Amniotic epithelial cell (primary cell): ENCODE measurements at places on chromosomes 6 and 20.

DNA sequence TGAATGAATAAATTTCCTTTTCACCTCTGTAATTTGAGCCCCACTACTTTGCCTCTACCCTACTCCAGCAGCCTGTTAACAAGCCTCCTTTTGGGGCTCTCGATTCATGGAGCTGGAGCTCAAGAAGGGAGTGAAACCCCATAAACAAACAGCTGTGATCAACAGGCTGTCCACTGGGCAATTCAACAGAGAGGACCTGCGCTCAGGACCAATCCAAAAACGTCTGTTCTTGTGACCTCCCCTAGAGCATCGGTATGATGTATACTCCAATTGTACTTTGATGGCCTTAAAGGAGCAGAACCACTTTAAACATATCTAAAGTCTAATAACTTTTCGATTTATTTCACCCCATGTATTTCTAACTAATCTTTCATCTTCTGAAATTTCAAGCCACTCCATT lies 37.4 kb downstream of the HIVEP2 start:
- DNase-seq, result no peak

DNA sequence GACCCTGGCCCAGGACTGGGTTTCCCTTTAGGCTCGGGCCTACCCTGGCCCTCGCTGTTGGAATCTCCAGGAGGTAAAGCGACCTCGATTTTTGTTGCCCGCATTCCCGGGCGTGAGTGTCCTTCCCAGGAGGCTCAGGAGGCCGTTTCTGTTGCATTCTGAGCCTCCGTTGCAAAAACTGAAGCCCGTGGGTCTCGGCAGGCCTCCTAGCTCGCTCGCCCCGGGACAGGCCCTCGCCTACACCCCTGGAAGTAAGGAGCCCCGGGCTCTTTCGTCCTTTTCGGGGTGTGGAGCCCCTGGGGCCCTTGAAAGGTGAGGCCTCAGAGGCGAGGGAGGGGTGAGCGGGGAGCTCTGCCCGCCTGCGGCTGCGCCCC lies 2.3 kb downstream of the NR2E1 start:
- no peak for DNase-seq

DNA sequence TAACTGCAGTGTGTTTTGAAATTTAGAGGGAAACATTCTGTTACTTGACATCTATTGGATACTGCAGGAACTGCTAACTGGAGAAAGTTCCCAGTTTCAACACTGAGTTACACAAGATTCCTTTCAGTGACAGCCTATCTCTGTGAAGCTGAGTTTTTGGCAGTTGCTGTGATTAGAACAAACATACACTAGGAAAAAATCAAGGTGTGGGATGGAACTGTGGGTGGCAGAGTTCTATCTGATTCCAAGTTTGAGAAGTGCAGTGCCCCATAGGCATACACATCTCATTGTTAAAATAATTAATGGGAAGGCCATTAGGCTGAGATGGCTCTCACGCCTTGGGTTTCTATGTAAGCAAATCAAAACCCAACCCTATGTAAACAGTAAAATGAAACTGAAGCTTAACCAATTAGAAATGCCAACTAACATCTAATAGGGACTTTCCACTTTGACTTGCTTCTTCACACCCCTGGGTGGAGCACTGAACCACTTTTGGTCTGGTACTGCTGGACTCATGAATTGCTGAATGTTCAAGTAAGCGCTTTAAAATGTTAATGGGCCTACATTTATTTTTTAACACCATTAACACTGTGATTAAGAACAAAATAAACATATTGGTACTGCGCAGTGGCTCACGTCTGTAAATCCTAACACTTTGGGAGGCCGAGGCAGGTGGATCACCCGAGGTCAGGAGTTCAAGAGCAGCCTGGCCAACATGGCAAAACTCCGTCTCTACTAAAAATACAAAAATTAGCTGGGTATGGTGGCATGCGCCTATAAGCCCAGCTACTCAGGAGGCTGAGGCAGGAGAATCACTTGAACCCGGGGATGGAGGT lies 55.2 kb upstream of the TBC1D7 start:
- DNase-seq, result peak; percentile 64

DNA sequence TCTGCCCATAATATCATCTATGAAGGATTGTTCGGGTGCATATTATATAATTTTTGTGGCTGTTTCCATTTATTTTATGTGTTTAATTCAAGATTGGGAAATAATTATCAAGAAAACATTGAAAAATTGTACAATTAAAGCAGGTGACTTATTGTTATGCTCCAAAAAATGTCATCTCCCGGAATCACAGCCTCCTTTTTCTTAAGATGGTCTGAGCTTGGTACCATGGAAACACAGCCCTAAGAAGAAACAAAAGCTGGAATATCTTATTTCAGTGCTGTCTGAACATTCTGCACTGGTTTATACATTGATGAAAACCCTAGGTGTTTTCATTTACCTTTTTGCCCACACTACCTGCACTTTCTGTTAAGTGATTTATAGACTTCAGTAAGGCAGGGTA lies 367.2 kb downstream of the ARHGAP18 start:
- no peak for DNase-seq

DNA sequence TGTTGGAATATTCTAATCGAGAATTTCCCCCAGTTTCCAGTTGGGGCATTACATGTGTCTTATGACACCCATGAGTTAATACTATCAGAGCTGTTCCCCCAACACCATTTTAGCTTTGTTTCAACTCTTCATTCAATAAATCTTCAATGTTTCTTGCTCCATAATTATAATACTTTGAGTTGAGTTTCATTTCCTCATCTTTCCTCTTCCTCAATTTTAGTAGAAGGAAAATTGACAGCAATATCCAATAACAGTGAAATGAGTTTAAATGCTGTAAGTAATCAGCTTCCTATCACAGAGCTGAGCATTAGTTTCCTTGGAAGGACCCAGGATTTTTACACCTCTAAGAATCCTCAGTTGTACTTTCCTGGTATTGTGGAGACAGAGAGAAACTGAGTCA lies 1.0 kb upstream of the STMND1 start:
- DNase-seq, result no peak

- no peak for DNase-seq
These were observed 11.8 kb downstream of the GSTA4 start for GRCh38 chr6:52983159-52983848.
